ENCODE measurements at places on chromosomes 1 and 21.

DNA sequence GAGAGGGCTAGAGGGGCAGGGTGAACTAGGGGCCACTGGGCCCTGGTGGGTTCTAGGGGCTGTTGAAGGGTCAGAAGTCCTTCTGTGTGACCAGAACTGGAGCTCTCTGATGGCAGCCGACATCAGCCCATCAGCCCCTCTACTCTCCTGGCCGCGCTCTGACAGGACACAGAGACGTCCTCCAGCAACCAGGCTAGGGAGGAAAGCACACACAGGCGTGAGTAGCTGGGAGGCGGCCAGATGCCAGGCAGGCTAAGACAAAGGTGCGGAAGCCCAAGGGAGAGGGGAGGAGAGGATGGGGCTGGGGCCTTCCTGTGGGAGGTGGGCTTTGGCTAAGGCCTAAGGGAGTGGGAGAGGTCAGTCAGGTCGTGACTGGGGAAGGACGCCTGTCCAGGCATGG is 50.8 kb downstream of the OLFML2B start:
- DNase-seq, result no peak

- peak; percentile 29 for DNase-seq
Observed at GRCh38 chr1:85297855-85298629, 21.6 kb upstream of the BCL10 start.

DNA sequence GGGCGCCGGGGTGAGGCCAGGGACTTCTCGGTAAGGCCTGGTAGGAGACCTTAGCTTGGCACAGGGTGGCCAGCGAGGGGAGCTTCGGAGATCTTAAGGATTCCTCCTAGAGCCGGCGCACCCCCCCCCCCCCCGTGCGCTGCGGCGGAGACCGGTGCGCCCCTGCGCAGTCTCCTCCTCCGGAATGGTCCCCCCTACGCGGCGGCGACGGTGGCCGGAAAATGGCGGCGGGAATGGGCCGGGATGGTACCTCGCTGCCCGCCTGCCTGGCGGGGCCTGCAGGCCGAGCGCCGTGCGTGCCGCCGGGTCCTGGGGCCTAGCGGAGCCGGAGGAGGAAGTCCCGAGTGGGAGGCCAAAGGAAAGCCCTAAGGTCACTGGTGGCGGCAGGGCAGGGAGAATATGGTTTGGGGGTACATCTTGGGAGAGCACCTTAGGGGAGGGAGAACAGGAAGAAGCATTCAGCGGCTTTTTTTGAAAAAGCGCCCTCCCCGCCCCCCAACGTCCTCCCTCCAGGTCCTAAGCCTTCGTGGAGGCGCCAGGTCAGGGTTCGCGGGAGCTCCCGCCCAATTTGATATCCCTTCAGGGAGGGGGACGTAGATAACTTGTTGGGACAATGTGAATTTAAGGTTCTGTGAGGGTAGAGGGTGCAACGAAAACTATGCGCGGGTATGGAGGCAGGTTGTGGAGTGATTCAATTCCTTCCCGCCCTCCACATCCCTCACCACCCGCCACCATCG is 429 bp downstream of the SRRM1 start:
- DNase-seq, result peak; percentile 49

DNA sequence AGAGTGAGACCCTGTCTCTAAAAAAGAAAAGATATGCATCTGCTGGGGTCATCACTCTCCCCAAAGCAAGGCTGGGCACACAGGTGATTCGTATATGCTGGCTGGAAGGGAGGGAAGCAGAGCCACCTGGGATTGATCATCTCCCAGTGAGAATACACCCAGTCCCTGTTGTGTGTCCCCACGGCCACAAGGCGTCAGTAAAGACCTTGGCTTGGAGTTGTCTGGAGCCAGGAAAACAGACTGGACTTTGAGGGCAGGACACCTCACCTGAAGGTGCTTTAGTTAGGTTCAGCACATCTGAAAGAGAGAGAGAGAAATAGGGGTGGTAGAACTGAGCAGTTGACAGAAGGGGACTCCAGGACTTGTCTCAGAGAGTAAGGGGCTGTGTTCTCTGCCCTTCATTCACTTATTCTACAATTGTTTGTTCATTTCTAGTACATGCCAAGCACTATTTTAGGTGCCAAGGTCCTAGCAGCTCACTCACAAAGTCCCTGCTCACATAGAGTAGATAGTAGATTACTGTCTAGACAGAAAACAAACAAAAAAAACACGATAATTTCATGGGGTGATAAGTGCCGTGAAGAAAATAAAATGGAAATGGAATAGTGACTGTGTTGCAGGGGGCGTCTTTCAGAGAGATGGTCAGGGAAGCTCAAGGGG is 13.5 kb downstream of the CITED4 start:
- no peak for DNase-seq

DNA sequence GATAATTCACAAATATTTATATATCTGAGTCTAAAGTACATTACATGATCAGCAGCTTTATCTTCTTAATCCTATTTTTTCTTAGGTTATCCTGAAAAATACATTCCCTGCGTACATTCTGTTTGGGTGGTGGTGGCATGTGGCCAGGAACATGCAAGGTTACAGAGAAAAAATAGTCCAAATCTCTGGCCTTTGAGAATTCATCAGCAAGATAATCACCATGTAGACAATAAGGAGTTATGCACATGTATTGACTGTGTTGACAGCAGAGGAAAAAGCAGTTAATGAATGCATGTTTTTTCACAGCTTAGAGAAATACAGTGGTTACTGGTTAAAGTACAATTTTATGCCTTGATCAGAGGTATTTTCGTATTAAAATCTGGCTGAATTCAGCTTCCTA is 49.0 kb downstream of the ABCA4 start:
- no peak for DNase-seq

DNA sequence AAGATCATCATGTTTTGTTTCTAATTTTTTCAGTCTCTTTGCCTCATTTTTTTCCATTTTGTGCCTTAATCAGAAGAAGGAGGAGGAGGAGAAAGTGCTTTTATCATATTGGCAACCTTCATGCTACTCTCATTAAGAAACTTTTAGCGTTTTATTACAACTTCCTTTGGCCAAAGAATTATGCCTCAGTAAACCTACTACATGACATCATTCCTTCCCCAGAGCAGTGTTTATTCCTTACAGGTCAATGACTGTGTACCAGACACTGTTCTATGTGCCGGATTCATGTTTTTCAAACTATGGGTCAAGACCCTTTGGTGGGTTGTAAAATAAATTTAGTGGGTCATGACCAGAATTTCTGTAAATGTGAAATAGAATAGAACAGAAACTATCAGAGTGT is 110.4 kb downstream of the SLC30A10 start:
- no peak for DNase-seq

DNA sequence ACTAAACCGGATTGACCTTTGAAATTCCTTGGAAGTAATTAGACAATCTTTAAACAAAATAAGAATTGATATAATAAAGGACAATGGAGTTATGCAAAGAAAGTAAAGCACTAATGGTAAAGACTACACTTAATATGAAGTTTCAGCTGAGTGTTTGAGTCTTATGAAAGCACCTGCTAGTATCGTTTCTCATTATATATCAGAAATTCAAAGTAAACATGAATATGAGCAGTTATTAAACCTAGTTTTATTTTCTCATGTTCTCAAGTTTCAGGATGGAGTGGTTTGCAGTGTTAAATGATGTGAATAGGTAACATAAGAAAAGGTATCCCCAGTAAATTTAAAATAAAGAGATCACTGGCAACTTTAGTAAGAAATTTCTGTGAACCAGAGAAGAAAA is 188.6 kb downstream of the ZP4 start:
- no peak for DNase-seq

GRCh38 chr1:92882819-92883218 is 51.0 kb downstream of the RPL5 start:
- no peak for DNase-seq

DNA sequence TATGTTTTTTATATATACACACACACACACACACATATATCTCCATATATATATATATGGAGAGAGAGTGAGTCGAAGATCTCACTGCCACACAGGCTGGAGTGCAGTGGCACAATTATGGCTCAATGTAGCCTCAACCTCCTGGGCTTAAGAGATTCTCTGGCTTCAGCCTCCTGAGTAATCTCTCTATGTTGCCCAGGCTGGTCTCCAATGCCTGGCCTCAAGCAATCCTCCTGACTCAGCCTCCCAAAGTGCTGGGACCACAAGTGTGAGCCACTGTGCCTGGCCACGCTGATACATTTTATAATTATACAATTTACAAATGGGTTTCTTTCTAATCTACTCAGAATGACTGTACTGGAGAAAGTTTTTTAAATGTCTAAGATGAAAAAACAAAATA is 664.2 kb downstream of the PTPRC start:
- DNase-seq, result no peak

GRCh38 chr1:10211805-10212410 is 1.5 kb downstream of the KIF1B start:
- no peak for DNase-seq

DNA sequence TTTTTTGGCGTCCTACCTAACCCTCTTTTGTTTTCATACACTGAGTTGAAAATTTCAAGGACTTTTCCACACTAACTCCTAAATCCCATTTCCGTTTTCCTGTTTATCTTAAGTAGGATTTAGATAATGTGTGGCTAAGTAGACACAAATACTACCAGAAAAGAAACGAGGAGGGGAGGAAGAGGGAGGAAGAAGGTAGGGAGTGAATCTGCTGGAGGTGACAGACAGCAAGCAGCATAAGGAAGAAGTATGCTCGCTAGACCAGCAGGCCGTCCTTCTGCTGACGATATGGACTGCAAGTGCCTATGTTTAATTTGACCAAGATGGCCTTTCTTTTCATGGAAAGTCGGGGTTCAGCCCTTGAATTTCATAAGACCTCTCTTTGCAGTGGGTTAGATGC is 256.9 kb upstream of the RAB4A start:
- no peak for DNase-seq

- no peak for DNase-seq
Observed at GRCh38 chr1:92536211-92536979, 49.7 kb upstream of the GFI1 start.

DNA sequence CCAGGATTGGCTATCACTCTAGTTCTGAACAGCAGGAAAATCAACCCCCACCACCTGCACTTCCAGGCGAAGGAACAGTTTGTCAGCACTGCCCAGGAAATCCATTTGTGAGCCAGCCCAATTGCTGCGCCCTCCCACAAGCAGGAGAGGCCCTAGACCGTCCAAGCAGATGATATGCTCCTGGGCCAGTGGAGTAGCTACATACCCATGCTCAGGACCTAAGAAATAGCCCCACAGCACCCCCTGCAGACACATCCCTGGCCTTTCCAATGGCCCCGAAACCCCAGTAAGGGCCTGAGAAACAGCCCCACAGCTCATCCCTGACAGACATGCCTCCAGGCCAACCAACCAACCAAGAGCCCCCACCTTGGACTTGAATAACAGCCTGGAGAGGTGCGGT is 111.5 kb upstream of the ZC3H11B start:
- DNase-seq, result no peak

GRCh38 chr1:25544243-25544764 is 898 bp downstream of the LDLRAP1 start:
- no peak for DNase-seq

- DNase-seq, result no peak
Observed at GRCh38 chr1:216560527-216560926, 137.3 kb upstream of the USH2A start.

DNA sequence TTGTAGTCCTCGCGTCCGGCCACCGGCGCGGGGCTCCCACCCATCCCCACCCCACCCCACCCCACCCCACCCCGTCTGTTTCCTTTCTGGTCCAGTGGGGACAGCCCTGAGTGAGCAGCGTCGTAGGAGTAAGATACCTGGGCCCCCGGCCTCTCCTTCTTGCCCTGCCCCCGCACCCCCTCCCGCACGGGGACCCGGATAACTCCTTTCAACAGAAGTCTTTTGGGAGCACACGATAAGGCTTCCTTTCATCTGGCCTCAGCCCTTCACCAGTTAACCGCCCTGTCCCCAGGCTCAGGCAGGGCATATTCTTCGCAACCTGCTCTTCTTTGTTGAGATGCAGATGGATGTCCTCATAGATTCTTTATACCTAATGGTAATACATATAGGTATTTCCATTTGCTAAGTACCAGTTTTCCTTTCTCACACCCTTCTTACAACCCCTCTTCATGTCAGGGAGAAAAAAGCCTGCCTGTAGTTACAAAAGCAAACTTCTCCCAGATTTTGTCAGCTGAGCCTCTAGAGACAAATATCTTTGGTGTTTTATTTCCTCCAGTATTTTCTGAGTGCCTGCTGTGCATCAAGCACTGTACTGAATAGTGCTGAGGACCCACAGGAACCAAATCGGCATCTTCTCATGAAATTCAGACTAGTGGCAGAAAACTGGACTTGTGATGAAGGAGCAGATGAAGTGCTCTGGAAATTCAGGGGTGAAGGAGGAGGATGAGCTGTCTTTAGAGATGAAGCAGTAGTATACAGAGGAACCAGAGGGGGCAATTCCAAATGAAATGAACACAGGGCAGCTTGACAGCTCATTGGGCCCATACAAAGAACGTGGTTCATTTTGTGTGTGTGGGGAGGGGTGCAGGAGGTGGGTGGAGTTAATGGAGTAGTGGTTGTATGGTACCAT is 33.6 kb downstream of the SLC2A1 start:
- DNase-seq, result no peak
